SW480 (cell line): ENCODE measurements at places on chromosomes 3 and 15.

DNA sequence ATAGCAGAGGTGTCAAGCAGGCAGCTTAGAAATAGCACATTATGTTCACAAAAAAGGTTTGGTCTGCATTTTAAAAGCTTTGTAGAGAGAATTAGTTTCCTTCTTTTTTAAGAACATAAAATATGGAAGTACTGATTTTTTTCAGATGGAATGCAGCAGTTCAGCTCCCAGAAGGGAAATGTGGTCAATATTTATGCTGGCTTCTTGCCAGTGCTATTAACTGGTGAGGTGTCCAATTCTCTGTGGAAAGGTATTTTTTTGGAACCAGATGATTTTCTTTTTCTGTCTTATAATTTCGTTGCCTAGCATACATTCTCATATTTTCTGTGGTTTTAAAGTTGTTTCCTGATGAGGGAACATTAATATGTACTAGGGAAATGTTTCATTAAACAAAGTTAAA, 211.4 kb upstream of the ZNF385D start:
- no peak for DNase-seq

DNA sequence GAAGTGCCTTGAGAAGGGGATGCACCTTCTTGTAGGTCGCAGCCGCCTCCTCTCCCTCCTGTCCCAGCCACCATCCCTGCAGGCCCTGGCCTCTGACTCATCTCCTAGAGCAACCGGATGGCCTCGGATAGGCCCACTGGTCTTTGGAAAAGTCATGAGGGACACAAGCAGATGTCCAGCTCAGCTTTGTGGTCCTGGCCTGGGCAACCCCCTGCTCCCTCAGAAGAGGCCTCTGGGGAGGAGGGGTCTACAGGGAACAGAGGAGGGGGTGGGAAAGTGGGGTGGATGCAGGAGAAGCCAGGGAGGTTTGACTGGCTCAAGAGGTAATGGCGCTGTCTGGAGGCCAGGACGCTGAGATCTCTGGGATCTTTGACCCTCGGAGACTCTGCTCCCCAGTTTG, 259.2 kb upstream of the TLE3 start:
- no peak for DNase-seq

GRCh38 chr3:151468284-151468917, 7.5 kb upstream of the IGSF10 start:
- DNase-seq, result peak; percentile 72

- no peak for DNase-seq
These were observed 84.2 kb upstream of the PDZRN3 start for GRCh38 chr3:73708956-73709355.

DNA sequence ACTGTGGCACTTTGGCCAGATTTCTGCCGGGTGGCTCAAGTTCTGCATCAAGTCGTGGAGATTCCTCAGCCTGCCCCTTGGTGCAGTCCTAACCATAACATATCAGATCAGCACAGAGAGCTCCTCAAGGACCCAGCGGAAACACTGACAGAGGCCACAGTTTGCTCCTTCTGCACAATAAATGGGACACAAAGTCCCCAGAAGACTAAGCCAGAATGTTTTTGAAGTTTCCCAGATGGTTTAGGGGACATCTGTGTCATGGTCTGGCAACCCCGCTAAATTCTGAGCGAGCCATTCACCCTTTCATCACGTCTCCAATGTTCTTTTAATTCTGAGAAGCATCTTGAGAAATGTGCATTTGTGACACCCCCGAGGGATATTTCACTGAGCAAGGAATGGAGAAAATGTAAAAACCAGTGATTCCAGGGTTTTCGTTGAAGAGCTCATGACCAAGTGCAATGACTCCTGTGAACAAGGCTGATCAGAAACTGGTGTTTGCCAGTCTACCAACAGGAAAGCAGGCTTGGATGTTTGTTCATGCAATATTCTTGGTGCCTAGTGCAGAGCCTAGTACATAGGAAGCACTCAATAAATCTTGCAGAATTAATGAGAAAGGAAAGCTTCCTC, 64.8 kb upstream of the LMCD1 start:
- DNase-seq, result no peak

- no peak for DNase-seq
These were observed 177.8 kb downstream of the ADAMTS17 start for GRCh38 chr15:100163961-100164360.

DNA sequence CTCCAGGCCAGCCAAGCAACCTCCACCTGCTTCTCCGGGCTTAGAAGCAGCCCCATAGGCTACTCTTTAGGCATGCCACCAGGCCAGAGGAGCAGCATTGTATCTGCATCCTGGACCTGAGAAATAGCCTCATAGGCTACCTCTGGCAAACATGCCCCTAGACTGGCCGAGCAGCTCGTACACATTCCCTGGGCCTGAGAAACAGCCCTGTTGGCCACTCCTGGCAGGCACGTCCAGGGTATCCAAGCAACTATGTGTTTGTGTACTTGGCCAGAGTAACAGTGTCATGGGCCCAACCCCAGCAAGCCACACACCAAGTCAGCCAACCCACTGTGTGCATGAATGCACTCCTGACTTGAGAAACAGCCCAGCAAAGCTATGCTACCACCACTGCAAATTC, 498.7 kb upstream of the CDIN1 start:
- no peak for DNase-seq

- DNase-seq, result no peak
These were observed 224.4 kb upstream of the LYSMD4 start for GRCh38 chr15:99957642-99958013.

DNA sequence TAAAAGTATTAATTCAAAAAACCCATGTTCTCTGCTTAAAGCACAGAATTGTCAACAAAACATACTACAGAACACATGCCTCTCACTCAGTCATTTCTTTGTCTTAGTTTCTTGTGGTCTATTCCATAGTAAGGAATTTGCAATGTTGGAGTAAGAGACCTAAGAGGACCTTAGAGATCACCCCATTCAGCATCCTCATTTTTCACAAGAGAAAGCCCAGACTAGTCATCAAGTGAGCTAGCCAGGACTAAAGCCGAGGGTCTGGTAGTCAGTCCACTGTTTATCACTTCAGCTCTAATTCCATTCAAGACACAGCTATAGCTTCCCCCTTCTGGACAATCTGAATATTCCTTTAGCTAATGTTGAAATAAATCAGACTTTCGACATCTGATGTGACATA, 601.1 kb downstream of the FHIT start:
- no peak for DNase-seq

DNA sequence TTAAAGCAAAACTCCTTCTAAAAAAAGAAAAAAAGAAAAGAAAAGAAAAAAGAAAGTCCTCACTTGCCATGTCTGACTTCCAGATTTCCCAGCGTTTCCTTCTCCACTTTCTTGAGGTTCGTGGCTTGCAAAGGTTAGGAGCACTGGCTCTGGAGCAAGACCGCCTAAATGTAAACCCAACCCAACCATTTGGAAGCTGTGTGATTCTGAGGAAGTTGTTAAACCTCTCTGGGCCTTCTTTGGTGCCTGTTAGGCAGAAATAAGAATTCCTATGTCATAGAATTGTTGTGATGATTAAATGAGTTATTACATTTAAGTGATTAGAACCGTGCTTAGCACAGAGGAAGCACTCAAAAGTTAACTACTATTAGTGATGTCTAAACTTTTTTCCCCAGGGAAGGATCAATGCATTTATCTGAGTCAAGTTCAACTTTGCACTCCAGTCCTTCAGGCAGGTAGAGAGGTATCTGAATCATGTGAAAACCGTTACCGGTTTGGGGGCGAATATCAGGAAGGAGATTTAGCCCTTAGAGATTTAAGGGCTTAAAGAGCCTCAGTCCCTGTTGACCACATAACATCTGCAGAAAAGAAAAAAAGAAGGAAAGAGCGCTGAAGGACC, 78.3 kb upstream of the HES1 start:
- DNase-seq, result no peak

DNA sequence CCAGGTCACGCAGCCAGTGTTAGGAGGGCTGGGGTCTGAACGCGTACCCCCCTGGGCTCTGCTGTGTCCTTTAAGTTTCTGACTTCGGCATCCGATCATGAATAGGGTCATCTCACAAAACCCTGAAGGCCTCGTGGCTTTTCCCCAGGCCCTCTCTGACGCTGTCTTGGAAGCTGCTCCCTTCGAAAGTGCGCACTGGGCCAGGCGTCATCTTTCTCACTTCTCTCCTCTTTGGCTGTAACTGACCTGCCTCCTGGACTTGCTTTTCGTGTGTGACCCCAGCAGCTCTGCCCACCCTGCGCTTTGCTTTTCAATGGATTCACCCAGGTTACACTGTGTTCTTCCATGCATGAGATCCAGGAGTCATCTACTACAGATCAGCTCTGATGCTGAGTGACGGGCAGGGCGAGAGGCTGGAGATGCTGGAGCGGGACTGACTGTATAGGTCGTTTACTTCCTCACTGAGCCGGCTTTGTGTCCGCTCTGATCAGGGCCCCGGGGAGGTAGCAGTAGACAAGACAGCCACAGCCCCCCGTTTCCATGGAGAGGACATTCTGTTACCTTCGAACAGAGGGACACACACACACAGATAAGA, 45.0 kb upstream of the PCSK6 start:
- no peak for DNase-seq

DNA sequence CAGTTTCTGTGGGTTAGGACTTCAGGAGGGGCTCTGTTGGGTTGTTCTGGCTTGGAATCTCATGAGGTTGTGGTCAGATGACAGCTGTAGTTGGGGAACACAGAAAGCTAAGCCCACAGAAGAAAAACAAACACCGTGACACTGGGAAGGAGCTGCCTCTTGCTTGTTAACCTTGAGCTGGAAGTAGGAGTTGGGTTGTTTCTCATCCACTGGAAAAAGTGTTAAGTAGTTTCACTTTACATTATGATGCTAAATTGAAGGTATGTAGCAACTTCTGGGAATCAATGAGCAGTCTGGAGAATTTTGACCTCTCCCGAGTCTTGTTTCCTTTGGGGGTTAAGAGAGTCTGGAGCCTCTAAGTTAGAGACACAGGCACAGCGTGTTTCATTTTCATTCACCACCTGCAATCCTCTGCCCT, 20.4 kb downstream of the HACD3 start:
- DNase-seq, result no peak

DNA sequence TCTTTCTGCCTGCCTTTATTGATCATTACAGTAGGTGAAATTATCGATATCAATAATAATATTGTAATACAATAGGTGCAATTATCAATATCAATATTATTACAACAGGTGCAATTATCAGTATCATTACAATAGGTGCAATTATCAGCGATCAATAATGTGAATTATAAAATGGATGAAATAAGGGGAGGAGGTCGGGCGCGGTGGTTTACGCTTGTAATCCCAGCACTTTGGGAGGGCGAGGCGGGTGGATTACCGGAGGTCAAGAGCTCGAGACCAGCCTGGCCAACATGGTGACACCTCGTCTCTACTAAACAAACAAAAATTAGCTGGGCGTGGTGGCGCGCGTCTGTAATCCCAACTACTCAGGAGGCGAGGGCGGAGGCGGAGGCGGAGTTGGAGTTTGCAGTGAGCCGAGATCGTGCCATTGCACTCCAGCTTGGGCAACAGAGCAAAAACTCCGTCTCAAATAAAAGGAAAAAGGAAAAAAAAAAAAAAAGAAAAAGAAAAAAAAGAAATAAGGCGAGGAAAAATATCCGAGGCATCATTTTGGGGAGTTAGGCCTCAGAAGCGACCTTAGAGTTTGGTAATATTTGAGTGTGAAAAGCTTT, 611 bp upstream of the BNIP2 start:
- peak; percentile 33 for DNase-seq

DNA sequence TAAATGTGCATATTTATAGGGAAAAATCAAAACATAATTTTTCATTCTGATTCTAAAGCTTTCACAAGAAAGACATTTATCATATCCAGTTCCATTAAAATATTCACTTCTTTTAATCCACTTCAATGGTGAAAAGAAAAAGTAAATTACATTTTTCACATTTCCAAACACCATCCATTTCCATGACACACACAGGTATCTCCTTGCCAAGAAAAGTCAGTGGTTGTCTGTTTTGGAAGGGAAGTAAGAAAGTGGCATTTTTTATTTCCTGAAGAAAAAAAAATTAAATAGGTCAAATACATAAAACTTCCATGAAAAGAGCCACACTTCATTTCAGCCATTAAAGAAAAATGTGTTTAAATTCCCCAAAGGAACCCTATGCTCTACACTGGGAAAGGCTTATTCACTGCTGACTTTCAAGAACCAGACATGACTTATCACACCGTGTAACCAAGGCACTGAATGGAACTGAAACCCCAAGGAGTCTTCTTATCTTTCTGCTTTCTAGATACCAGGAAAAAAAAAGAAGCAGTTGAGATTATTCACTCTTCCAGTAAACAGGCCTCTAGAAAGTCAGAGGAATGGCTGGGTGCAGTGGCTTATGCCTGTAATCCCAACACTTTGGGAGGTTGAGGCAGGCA, 44.5 kb downstream of the OSBPL10 start:
- DNase-seq, result no peak

GRCh38 chr3:123486460-123486859, 37.6 kb upstream of the ADCY5 start:
- no peak for DNase-seq

GRCh38 chr3:182983876-182984275, 3.5 kb upstream of the DCUN1D1 start:
- no peak for DNase-seq

GRCh38 chr15:90686435-90687218, 30.5 kb upstream of the BLM start:
- DNase-seq, result no peak

GRCh38 chr3:187995667-187996066, 158.3 kb upstream of the LPP start:
- DNase-seq, result no peak

GRCh38 chr3:172617013-172617706, 93.7 kb downstream of the NCEH1 start:
- no peak for DNase-seq

DNA sequence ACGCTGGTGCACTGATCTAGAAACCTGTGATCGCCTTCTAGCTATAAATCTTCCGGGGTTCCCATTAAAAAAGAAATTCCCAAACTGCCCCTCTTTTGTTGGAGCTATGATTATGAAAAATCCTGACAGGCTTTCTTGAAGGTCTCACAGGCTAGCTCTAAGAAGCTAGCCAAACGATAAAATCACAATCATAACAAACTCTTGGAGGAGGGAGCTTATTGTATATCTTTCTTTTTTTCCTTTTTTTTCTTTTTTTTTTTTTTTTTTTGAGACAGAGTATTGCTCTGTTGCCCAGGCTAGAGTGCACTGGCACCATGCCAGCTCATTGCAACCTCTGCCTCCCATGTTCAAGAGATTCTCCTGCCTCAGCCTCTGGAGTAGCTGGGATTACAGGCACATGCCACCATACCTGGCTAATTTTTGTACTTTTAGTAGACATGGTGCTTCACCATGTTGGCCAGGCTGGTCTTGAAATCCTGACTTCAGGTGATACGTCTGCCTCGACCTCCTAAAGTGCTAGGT, 72.0 kb downstream of the MYO1E start:
- no peak for DNase-seq

DNA sequence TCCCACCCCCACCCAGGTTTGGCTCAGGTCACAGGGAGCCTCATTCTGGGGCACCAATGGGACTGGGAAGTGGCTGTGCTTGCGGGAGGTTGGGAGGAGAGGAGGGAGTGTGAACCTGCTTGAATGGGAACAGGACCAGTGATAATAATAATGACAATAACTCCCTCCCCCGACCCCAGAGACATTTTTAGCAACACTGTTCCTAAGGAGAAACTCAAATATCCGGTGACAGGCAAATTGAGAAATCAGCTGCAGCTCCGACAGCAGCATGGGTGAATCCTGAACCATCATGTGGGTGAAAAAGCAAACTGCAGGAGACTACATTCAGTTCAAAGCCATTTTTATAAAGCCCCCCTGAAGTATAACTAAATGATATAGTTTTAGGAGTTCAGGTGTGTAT, 11.6 kb upstream of the RPL29 start:
- no peak for DNase-seq

- DNase-seq, result peak; percentile 54
These were observed 34.2 kb downstream of the RAB11A start for GRCh38 chr15:65903296-65904073.

GRCh38 chr15:29518442-29518841, 248.8 kb upstream of the NSMCE3 start:
- no peak for DNase-seq

GRCh38 chr3:160793722-160794252, 37.8 kb downstream of the PPM1L start:
- DNase-seq, result no peak
